ENCODE measurements at places on chromosomes 1 and 21.

- DNase-seq, result no peak
Observed at GRCh38 chr1:44038876-44039657, 7.8 kb upstream of the SLC6A9 start.

DNA sequence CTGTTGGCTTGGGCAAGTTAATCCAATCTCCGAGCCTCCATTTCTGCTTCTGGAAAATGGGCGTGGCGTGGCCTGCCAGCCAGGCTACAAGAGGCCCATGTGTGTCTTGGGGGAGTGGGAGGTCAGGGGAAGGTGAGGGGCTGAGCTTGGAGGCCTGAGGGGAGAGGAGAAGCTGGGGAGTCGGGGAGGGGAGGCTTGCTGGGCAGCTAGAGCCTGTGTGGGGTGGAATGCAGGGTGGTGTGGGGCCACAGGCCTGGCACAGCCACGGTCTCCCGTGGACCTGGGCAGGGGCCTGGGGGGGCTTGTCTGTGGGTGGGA, 14.6 kb downstream of the SLC66A1 start:
- DNase-seq, result no peak

GRCh38 chr1:15407580-15407979, 2.1 kb upstream of the EFHD2 start:
- DNase-seq, result peak; percentile 19

DNA sequence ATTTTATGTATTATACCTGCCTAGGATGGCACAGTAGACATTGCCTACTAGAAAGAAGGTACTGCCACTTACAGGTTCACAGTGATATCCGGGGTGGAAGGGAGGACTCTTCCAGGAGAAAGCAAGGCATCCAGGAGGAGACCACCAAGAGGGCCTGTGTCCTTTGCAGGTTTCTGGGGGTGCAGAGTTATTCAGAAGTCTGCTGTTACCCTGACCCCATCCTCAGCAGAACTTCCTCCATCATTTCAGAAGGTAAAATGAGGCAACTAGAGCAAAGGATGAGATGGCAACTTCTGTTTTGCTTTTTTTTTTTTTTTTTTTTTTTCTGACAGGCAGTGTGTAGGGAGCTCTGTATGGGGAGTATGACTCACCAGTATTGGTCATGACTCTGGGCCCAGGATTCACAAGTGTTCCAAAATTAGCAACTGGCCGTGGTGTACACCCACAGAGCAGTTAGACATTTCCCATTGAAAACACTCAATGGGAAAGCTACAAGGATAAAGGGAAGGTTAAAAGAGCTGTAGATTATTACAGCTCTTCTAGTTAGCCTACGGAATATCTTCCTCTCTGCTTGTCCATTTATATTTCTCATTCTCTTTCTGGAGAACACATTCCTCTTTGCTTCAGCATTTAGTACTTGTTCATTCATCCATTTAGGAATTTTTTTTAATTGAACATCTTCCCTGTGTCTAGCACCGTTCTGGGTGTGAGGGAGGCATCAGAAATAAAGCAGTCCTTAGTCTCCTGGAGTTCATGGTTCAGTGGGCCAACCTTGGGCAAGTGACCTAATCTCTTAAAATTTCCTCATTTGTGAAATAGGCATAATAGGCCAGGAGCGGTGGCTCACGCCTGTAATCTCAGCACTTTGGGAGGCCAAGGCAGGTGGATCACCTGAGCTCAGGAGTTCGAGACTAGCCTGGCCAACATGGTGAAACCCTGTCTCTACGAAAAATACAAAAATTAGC, 50.5 kb upstream of the PPP2R5A start:
- no peak for DNase-seq

- no peak for DNase-seq
Observed at GRCh38 chr1:18064534-18064933, 43.1 kb upstream of the IGSF21 start.

DNA sequence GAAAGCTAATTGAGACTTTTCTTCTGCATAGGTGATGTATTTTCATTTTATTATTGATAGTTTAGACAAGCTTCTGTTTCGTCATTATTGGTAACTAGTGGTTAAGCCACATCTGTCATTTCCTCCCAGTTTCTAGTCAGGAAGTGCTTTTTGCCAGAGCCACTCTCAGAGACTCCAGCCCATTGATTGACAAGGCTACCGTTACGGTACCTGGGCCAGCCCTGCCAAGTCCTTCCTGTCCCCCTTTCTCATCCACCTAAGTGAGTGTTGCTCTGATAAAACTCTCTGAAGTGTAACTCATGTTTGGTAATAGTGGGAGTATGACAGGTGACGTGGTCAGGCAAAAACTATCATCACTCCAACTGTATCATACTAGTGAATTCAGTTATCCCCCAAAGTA, 29.6 kb upstream of the AGL start:
- DNase-seq, result no peak

DNA sequence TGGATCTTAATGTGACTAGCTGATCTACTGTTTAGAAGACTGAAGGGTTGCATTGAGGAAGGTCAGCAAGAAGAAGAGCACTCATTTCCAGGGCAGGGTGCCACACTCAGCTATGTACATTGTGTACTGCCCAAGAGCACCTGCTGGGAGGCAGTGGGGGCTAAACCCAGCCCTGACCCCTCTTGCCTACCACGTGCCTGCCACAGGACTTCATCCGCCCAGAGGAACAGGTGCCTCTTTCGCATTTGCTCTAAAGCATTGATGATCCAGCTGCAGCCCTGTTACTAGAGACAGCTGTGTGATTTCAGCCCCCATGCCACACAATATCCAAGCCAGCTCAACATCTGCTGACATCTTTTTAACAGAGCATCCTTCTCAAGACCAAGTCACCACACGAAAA, 341.8 kb downstream of the LMX1A start:
- no peak for DNase-seq

GRCh38 chr1:22431965-22432364, 19.7 kb upstream of the ZBTB40 start:
- DNase-seq, result no peak

- DNase-seq, result no peak
Observed at GRCh38 chr1:202264726-202265125, 71.1 kb downstream of the LGR6 start.

- no peak for DNase-seq
Observed at GRCh38 chr1:66767626-66768025, 15.4 kb downstream of the DYNLT5 start.

DNA sequence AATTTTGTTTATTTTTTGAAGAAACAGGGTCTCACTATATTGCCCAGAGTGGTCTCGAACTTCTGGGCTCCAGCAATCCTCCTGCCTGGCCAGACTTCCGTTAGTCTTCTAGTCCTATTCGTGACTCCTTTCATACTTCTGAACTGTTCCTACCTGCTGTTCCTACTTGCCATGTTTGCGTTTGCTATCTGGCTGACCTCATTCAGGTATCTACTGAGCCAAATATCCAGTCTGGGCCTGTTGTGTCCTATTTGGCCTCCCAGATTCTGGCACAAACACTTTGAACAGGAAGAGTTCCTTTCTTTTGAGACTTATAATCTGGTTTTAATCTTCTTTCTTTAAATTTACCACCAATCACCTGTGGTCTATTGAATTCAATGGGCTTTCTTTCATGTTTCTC, 6.9 kb upstream of the NR1I3 start:
- no peak for DNase-seq

- no peak for DNase-seq
Observed at GRCh38 chr1:157262891-157263290, 124.7 kb upstream of the ETV3 start.

DNA sequence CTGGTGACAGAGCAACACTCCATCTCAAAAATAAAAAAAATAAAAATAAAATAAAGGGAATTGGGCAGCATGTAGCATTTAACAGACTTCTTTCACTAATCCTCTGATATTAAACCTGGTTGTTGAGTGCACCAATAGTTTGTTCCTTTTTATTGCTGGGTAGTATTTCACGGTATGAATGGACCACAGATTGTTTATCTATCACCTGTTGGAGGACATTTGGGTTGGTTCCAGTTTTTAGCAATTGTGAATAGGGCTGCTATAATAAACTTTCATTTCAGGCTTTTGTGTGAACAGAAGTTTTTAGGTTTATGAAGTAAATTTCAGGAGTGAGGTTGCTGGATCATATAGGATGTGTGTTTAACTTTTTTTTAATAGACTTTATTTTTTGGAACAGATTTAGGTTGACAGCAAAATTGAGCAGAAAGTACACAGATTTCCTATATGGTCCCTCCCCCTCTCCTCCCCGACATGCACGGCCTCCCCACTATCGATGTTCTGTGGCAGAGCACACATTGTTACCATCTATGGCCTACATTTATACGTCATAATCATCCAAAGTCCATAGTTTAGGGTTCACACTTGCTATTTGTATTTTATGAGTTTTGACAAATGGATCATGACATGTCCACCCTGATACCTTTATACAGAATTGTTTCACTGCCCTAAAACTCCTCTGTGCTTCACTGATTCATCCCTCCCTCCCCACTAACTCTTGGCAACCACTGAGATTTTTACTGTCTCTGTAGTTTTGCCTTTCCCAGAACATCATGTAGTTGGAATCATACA, 66.1 kb upstream of the TMPRSS2 start:
- no peak for DNase-seq

GRCh38 chr1:184385865-184386311, 941 bp upstream of the C1orf21 start:
- DNase-seq, result no peak

All from B cell (primary cell).